ENCODE measurements at places on chromosomes 3 and 15.

GRCh38 chr3:183253528-183254486, 754 bp downstream of the B3GNT5 start:
- peak; percentile 48 for DNase-seq

DNA sequence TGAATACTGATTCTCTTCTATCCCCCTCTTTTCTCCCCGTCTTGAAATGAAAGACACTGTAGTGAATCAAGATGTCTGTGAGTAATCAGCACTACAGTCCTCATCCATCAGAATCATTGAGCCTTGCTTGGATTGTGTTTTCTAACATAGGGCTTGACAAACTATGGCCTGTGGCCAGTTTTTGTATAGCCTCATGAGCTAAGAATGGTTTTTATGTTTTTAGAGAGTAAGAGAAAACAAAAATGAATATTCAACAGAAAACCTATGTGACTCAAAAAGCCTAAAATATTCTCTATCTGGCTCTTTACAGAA, 55.2 kb downstream of the PPM1L start:
- no peak for DNase-seq

DNA sequence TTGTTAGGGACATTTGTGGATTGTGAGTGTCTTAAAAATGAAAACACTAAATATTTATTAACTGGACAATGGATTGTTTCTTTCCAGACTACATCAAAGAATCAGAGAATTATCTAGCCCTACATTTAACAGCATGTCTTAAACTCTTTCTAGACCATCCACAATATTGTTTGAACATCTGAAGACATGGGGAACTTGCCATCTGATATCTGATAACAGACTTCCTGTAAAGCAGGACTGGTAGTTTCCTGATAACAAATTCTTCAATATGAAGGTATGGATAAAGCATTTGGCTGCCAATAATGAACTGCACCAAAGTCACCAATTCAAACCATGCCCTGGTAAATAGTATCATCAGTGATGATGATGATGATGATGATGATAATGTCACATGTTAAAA, 26.2 kb upstream of the HACD2 start:
- DNase-seq, result no peak

GRCh38 chr3:125239266-125239665, 26.7 kb upstream of the SLC12A8 start:
- no peak for DNase-seq

Measured in liver (tissue), 10 donors.